ENCODE measurements at places on chromosomes 12 and 14.

DNA sequence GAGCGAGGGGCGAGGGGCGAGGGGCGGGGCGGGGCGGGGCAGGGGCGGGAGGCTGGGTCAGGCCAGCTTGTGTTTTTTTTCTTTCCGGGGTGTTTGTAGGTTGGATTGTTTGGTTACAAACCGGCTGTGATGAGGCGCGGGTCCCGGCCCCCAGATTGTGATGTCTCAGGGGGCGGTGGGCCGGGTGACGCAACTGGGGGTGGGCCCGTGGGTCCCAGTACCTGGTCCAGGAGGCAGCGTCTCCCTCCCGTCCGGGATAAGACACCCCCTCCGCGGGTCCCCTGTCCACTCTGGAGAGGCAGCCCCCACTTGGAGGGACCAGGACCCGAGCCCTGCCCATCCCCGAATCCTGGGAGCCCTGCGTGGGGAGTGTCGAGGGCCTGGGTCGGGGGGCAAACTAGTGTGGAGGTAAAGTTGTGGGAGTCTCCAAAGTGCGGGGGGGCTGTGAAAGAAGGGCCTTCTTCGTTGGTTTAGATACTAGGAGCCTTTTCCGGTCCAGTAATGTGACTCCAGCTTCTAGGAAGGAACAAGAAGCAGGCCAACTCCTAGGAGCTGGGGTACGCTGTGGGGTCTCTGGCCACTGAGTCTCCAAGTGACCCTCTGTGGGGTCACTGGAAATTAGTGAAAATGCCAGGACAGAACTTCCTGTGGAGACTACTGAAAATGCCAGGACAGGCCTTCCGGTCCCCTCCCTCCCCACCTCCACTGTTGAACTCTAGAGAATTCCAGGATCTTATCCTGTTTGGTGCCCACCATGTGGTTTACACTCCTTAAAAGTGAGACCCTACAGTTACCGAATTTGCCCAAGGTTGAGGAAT lies 579 bp upstream of the CLMN start:
- no peak for DNase-seq

- no peak for DNase-seq
These were observed 30.9 kb downstream of the FERMT2 start for GRCh38 chr14:52919971-52920370.

- DNase-seq: no peak
These were observed 21.4 kb upstream of the IGF1 start for GRCh38 chr12:102501773-102502172.

DNA sequence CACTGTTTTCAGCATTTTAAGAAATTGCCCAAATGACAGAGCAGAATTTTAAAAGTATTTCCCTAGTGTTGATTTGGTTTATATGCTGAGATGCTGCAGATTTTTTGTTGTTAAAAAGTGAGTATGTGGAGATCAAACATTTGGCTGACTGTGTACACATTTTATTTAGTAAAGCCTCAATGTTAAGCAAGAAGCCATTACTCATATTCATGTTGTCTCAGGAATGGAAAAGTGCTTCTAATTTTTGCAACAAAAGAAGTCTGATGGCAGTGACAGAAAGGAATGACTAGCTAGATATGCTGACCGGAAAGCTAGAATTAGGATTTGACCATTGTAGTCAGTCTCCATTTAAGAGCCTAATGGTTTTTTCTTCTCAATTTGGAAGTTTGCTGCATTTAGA lies 22.5 kb downstream of the SLC38A6 start:
- no peak for DNase-seq
